ENCODE measurements at places on chromosomes 2 and 18.

DNA sequence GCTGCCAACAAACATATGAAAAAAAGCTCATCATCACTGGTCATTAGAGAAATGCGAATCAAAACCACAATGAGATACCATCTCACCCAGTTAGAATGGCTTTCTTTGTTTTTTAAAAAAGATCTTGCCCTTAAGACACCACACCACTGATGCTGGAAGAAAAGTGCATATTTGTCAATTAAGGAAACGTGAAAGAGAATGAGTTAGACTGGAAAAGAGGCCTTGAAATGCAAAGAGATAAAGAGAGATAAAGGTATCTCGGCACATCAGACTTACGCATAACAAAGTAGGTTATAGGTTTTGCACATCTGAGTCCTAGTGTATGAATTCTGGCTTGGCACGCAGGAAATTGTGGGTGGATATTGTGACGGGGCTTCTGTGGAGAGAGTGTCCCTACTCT is 149.5 kb downstream of the MTX2 start:
- DNase-seq = no peak

DNA sequence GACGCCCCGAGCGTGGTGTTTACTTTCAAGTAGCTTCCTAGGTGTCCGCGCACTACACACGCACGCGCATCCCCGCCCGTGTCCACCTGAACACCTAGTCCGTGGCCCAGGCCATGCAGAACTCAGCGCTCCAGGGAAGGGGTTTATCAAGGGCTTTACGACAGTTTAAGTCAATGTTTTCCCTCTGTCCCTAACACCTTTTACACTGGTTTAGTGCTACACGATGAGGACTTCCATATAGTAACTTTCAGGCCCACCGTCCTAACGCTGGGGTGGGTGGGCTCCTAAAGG is 1.4 kb upstream of the BCL2 start:
- no peak for DNase-seq

DNA sequence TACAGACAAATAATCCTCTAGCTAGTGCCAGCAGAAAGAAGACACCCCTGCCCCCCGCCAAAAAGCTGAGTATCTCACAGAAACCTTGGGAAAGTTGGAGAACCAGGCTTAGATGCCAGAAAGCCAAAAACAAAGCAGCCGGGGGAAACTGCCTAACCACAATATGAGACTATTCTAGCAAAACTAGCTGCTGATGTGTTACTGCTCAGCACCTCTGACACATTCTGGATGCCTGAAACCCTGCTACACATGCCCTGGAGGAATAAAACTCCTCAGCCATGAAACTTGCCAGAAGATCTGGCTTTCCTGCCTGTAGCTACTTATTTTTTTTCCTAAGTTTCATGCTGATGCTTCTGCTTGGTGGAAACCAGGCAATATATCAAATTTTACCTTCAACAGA is 122.7 kb upstream of the GCFC2 start:
- DNase-seq = no peak

- no peak for DNase-seq
Observed at GRCh38 chr2:134919341-134920210, 954 bp downstream of the CCNT2 start.

GRCh38 chr18:36305375-36305774 is 7.9 kb downstream of the FHOD3 start:
- no peak for DNase-seq

- no peak for DNase-seq
Observed at GRCh38 chr2:157929871-157930667, 53.9 kb upstream of the ACVR1 start.

- no peak for DNase-seq
Observed at GRCh38 chr2:126389446-126389845, 266.5 kb upstream of the GYPC start.

- DNase-seq = no peak
Observed at GRCh38 chr2:162746310-162746709, 92.3 kb downstream of the KCNH7 start.

GRCh38 chr2:197131558-197131855 is 179.1 kb downstream of the ANKRD44 start:
- DNase-seq = no peak

DNA sequence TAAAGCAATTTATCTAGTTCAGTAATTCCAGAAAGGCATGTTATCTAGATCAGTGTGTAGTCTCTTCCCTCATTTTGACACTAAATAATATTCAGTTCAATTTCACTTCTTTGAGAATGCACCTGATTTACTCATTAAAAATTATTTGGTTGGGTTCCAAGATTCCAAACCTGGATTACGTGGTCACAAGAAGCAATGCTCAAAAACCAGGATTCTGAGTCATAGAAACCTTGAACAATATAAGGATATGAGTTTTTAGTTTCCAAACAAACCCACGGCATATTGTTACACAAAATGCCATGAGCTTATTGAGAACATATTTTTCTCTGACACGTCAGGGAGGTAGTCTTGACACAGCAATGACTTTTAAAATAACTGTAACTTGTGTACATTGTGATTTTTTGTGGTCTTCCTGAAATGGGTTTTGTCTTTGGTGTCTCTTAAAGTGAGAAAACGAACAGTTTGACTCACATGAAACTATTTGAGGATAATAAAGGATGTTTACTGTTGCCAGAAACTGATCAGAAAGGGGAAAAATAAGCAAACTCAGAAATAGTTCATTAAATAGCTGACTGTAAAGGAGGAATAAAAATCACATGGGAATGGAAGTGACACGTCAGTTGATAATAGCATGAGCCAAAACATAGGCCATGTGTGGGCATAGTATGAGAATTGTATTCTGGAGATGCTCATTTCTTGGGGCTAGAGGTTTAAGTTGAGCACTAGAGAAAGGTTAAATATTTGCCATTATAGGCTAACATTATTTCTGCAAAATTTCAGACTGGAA is 617.7 kb upstream of the CDH2 start:
- DNase-seq = peak; percentile 42

GRCh38 chr18:36311026-36311570 is 13.6 kb downstream of the FHOD3 start:
- DNase-seq = no peak

All from skeletal muscle cell (primary cell).